Stimulated activated naive CD8-positive, alpha-beta T cell treated with anti-CD3 and anti-CD28 coated beads, Interleukin-15, amount 100 ng/mL, for 72 hours (primary cell): ENCODE measurements at places on chromosomes 12 and 14.
A peak's percentile ranks its signal among the peaks of the same experiment; 100 is the strongest.

DNA sequence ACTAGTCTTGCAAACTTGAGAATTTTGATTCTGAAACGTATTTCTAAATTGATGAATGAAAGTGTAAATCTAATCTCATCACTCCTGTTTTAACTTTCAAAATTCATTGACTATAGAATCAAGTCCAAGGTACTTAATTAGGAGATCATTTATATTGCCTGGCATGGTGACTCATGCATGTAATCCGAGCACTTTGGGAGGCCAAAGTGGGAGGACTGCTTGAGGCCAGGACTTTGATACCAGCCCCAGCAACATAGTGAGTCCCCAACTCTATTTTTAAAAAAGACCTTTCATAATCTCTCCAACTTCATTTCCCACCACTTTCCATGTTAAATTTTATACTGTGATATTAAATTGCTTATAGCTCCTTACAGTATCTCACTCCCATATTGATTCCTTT is 3.0 kb upstream of the MIPOL1 start:
- DNase-seq = no peak

GRCh38 chr12:89782807-89783206 is 74.2 kb upstream of the ATP2B1 start:
- DNase-seq = no peak

DNA sequence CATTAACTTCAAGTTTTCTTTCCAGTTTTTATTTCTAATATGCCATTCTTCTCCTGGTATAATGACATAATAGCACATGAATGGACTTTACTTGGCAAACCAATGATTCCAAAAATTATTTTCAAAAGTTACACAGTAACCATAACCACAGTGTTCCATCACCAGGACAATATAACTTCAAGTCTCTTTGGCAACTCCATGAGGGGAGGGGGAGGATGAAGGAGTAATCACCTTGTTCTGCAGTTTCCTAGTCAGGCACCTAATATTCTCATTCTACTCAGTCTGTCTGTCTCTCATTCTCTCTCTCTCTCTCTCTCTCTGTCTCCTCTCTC is 66.6 kb downstream of the BTG1 start:
- no peak for DNase-seq

GRCh38 chr14:71187633-71188356 is 280.5 kb downstream of the PCNX1 start:
- no peak for DNase-seq

GRCh38 chr14:85599939-85600338 is 70.0 kb downstream of the FLRT2 start:
- DNase-seq = no peak

- DNase-seq = no peak
These were observed 6.1 kb downstream of the TCP11L2 start for GRCh38 chr12:106308611-106309010.

- no peak for DNase-seq
These were observed 100.2 kb downstream of the NELL2 start for GRCh38 chr12:44775901-44776300.

DNA sequence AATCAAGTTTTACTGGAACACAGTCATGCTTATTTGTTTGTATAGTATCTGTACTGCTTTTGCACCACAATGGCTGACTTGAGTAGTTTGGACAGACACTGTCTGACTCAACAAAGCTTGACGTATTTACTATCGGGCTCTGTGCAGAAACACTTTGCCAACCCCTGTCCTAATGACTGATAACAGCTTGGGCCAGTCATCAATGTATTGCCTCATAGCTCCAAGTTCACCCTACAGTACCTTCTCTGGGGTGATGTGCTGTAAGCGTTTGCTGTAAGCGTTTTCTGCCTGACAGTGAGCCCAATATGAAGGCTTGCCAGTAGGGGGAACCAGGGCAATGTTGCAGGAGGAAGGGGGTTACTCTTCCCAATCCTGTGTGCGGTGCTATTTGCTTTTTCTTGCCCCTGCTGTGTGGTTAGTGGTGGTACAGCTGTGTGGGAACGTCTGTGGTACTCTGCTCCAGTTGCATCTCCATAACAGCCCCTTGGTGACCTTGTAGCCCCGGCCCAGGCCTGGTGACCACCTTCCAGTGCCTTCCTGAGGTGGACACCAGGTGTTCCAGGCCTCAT is 5.4 kb upstream of the CCDC177 start:
- no peak for DNase-seq

DNA sequence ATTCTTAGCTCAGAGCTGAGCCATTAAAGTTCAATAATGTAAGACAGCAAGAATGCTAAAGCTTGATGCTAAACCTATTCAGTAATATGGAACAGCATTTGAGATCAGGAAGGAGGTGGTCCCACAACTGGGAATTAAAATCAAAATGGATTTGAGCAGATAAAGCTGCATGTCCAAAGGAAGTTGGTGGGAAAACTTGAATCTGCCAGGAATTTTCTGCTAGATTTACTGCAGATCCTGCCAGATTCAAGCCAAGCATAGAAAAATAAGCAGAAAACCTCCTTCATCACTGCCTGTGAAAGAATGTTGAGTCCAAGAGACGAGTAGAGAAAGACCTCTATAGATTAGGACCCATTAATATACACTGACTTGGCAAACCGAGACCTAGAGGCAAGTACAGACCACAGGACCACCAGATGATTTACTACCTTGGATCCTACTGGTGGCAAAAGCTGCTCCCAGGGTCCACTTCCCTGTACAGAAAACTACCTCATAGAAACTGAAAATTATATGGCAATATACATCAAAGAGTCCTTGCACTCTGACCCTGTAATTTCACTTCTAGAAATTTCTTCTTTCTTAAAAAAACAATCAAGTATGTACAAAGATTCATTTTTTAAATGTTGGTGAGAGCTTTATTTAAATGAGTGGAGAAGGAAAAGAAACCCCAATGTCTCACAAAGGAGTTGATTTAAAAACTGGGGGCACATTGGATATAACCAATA is 263.2 kb downstream of the DAD1 start:
- no peak for DNase-seq

GRCh38 chr14:100764471-100765115 is 37.9 kb downstream of the DLK1 start:
- no peak for DNase-seq

DNA sequence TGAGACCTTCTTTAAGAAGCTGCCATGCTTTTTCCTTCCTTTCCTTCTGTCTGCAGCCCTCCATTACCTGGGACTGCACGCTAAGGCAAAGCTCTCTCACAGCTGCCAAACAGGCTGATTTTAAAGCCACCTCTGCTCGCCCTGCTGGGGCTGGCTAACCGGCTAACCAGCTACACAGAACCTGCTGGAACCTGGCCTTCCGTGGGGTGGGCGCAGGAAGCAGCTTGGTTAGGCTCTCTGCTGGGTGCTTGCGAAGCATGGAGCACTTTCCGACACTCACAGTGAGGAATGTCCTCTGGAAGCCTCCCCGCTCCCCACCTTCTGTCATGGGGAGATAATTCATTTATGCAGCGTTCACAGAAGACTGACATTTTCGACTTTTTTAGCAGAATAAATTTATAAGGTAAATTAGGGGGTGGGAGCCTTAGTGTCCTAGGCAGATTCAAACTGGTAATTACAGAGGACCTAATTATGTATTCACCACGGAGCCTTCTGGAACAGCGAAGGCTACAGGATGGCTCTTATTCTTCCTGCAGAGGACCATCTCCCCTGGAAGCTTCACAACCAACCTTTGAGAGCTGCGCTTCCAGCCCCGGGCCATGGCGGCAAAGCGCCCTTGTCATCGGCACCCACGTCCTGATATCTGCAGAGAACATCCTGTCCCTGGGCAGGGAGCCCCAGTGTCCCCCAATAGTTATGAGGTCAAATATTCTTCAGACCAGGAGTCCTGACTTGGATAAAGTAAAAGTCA is 12.4 kb upstream of the BCL11B start:
- DNase-seq = no peak

GRCh38 chr12:3040026-3040656 is 37.0 kb upstream of the TSPAN9 start:
- no peak for DNase-seq

GRCh38 chr14:81972601-81973000 is 438.9 kb upstream of the SEL1L start:
- DNase-seq = no peak

DNA sequence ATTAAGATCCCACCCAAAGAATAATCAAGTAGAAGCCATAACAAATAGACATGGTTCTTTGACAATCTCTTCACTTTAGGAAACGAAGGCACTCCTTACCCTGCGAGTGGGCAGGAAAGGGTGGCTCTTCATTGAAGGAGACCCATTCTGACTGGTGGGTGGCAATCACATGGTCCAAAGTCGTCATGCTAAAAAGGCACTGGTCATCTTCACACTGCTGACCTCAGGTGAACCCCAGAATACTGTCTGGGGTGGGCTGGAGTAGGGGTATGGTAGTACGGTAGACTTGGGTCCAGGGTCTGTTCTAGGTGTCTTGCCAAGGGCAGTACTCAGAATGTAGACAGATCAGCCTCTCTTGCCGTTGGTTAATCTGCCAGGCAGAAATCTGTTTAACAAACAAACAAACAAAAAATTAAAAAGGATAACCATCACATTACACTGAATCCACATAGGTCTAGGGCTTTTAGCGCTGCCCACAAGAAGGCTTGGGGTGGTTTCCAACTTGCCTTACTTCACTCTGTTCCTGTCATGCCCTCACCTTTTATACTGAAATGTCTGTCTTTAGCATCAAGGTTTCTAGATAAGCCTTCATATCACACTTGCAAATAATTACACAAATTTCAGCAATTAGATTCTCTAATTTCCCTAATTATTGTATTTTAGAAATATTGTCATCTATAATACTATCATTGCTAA is 1.8 kb downstream of the STON2 start:
- no peak for DNase-seq

GRCh38 chr14:58882577-58883018 is 244.8 kb downstream of the DACT1 start:
- DNase-seq = no peak

GRCh38 chr14:44625098-44625497 is 118.0 kb upstream of the FSCB start:
- no peak for DNase-seq

DNA sequence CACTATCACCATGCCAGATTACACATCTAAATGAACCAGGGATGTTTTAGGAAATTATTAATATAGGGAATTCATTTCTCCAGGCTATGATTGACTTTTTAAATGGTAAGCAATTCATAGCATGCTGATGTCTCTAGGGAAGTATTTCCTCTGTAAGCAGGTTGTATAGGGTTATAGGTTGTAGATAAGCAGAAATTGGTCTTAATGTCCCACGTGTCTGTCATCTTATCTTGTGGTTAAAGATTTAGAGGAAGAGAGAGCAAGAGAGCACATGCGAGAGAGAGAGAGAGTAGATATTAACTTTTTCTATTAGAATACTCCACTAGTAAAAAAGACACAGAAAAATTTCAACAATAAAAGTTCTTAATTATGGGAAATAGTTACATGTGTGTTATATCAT is 32.6 kb downstream of the TRHDE start:
- no peak for DNase-seq

DNA sequence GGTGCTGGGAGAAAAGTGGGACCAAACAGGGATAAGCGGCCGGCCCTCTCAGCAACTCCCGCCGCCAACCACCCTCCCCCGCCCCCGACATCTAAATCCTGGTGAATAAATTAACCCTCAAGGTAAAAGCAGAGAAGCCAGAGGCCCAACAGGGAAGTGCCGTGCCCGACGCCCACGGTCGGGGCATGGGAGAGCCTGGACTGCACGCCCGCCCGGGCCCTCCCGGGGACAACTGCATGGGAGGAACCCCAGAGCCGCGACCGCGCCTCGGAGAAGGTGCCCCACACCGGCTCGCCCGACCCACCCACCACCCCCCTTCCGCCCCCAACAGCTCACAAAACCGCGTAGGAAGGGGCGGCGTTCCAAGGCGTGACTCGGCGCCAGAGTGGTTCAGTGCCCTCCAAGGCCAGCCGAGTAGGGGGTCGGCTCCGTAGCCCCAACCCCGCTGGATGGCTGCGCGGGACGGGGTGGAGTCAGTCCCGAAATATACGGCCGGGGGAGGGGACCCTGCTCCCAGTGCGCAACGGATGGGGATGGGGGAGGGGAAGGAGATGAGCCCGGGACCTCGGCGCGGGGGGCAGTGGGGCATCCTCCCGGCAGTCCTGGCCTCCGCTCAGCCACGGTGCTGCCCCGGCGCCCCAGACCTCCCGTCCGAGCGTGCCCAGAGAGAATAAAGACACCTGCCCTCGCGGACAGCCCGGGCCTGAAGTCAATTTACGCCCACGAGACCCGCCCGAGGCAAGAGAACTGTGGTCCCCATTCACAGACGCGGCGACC is 732 bp downstream of the SLC25A29 start:
- DNase-seq = peak; percentile 27

DNA sequence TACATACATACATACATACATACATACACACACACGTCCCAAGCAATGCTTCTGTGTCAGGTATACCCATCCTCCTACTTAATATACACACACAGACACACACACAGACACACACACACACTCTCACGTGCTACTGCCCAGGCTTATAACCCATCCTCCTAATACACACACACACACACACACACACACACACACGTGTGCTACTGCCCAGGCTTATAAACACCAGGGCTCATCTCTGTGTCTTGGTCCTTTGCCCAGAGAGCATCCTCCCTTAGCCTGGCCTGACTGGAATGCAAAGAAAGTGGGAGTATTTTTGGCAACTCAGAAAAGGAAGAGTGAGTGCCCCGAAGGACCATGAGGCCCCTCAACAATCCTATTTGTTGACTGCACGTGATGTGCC is 129.0 kb downstream of the RBM19 start:
- no peak for DNase-seq

DNA sequence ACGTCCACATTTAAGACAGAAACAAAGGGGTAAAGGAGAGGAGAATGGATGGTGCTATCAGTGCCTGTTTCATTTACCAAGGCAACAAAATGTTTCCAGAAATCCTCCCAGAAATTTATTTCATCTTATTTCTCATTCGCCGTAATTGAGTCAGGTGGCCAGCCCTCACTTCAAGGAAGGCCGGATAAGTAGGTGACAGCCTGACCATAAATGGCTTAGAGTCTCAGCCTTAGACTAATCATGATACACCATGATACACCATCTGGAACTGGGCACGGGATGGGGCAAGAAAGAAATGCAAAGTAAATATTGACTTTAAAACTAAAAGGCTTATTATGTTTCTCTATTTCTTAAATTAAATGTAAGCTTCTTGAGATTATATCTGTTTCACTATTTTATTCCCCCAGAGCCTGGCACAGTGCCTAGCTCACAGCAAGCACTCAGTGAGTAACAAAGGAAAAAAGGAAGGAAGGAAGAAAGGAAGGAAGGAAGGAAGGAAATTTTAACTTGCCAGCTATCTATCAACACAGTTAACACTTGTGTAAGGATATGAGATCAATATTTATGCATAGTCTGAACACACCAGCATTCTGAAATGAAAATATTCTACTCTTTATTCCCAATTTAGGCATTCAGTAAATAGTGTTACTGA is 106.1 kb upstream of the FSCB start:
- DNase-seq = no peak

DNA sequence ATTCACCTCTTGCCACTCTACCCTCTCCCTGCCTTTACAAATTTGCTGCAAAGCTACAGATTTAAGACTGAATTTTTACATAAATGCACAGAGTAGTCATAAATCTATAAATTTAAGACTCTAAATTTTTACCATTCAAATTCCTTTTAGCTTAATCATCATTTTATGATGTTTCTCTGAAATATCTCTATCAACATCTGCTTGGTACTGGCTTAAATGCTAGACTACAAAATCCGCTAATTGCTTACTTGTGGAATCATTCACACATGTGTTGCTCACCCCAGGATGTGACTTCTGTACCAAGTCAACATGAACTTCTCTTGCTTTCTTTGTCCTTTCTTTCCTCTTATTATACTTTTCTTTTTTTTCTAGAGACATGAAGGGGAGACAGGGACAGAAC is 109.2 kb downstream of the GALC start:
- DNase-seq = no peak

- peak; percentile 66 for DNase-seq
These were observed 34.9 kb downstream of the KRT80 start for GRCh38 chr12:52156757-52157565.
